ENCODE measurements at places on chromosomes 12 and 14.
A peak's percentile ranks its signal among the peaks of the same experiment; 100 is the strongest.

- DNase-seq = no peak
Measured at GRCh38 chr14:72558721-72559120, 335.2 kb downstream of the DPF3 start.

DNA sequence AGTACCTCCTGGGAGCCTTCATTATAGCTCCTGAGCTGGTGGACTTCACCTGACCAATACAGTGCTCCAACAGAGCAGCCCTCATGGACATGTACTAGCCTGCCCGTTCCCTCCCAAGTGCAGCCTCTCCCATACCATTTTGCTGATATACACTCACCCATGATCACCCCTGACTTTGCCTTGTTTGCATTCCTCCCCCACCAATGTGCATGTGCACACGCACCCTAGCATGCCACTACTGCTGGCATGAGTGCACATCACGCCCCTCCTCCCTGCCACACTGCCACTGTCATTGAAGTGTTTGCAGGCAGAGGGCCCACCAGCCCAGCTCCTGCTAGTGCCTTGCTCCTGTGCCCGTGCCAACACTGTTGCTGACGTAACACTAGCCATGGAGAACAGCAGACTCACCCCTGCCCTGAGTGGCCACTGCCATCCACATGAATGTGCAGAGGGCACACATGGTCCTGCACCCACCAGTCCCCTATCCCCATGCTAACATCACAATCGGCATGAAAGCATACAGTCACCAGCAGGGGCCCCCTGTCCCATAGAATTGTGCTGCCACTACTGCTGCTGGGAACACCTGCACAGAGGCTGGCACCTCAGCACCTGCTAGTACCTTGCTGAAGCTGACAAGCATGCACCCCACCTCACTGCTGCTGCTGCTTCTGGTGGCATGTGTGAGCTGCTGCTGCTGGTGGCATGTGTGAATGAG lies 110.3 kb downstream of the SINHCAF start:
- no peak for DNase-seq

DNA sequence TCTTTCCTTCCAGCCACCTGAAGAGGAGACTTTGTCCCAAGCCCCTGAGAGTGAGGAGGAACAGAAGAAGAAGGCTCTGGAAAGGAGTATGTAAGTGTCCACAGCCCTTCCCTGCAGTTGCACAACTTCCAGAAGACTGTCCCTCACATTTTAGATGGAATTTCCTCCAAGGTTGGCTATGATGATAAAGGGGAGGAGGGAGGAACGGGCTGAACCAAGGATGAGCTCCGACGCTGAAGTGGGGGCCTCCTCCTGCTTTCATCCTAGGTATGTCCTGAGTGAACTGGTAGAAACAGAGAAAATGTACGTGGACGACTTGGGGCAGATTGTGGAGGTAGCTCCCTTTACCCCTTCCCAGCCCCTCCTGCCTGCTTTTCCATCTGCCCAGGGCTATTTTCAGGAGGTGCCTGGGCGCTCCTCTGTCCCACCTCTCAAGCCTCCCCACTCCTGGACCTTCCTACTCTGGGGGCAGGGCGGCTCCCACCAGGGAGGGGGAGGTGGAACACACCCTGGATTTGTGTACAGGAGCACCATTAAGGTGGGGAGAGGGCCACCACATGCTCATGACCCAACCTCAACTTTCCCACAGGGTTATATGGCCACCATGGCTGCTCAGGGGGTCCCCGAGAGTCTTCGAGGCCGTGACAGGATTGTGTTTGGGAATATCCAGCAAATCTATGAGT lies 2.3 kb downstream of the ARHGEF25 start:
- no peak for DNase-seq

GRCh38 chr12:70190262-70191010 lies 52.8 kb upstream of the CNOT2 start:
- DNase-seq = no peak

DNA sequence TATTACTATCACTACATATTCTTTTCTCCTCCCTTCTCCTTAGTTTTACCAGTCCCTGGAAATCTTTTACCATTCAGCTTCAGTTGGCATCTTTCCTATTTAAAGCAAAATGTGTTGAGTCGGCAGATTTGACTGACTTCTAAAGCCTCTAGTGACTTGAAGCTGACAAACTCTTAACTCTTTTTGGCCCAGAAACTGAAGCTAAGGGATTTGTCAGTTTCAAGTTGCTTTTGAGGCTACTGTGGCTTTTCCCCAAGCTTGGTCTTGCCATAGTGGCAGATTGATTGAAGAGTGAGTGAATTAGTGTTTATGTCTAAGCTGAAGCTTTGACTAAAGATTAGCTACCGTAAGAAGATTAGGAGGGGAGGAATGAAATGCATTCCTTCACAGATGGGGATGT lies 104.0 kb downstream of the ETNK1 start:
- DNase-seq = no peak

DNA sequence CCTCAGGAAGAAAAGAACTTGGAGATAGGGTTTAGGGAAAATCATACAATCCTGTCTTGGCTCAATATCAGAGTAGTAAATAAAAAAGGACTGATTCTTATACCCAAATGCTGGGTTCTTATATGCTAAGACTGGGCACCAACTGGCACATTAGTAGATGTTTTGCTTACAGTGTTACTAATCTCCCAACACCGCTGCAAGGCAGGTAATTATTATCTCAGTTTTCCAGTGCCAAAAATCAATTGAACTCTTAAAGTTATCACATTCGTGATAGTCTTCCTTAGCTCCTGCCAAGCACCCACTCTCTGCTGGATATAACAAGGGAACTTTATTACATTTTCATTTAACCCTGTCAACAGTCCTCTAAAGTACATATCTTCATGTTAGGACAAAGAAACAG lies 25.0 kb upstream of the HIGD1C start:
- no peak for DNase-seq

DNA sequence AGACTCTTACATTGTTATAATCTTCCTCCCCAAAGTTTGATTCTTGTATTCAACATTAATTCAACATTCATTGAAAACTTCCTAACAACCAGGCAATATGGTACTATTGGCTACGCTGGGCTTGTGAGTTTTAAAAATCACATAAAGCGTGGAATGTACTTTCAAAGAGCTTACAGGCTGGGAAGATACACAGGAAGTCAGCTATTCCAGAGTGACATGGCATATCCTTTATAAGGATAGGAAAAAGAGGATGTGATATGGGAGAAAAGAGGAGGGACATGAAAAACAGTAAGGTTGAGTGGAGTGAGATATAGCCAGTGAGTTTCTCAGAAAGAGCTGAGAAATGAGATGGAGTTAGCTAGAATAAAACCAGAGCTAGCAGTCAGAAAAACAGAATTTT lies 103.6 kb upstream of the ATF7IP start:
- no peak for DNase-seq

GRCh38 chr12:1706632-1706980 lies 15.7 kb downstream of the ADIPOR2 start:
- DNase-seq = no peak

GRCh38 chr14:39890026-39890425 lies 457.8 kb upstream of the FBXO33 start:
- no peak for DNase-seq

GRCh38 chr14:51653775-51654532 lies 2.2 kb downstream of the FRMD6 start:
- no peak for DNase-seq

DNA sequence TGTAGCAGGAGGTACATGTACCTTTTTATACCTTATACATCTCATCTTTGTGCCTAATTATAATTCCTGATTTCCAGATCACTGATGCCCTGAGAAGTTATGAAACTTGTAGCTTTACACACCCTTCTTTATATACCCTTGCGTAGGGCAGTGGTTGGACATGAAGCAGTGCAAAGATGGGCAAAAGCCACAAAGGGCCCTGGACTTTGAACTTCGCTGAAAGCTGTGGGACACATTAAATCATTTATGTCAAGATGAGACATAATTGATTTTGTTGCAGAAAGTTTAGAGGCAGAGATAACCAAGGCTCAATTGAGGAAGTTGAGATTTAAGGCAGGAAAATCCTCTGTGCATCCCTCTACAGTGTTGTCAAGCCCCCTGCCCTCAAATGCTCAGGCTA lies 170.0 kb downstream of the SLC2A13 start:
- no peak for DNase-seq

DNA sequence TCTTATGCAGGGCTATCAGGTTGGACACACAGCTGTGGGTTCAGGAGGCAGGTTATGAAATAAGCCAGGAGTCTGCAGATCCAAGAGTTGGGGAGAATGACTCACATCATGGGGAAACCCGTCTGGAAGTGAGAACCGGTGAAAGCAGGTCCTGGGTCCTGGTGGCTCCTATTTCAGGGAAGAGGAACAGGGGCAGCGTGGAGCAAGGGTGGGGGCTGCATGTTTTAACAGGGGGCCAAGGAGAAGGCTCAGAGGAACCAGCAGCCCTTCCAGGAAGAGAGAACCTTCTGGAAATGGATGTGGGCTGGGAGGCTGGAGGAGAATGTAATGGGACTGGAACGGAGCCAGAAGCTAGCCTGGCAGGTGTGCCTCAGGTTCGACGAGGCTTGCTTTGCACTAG lies 7.8 kb upstream of the KRT74 start:
- peak; percentile 61 for DNase-seq

DNA sequence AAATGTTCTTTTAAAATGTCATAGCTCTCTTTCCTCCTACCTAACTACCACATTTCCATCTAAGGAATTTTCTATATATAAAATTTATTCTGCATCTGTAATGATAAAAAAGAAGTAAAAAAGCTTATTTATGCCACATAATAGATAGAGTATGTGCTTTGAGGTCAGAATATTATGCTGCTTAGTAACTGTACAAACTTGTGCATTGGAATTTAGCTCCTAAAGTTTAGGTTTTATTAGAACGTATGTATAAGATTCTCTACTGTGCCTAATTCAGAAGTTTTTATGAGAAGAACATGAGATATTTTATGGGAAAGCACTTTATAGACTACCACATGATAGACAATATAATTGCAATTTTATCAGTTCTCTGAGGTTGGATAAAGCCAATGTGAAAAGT lies 384.6 kb downstream of the SLC16A7 start:
- no peak for DNase-seq

- DNase-seq = no peak
Measured at GRCh38 chr14:26339381-26339780, 258.5 kb downstream of the NOVA1 start.

GRCh38 chr12:39392154-39392925 lies 50.6 kb downstream of the KIF21A start:
- DNase-seq = no peak

DNA sequence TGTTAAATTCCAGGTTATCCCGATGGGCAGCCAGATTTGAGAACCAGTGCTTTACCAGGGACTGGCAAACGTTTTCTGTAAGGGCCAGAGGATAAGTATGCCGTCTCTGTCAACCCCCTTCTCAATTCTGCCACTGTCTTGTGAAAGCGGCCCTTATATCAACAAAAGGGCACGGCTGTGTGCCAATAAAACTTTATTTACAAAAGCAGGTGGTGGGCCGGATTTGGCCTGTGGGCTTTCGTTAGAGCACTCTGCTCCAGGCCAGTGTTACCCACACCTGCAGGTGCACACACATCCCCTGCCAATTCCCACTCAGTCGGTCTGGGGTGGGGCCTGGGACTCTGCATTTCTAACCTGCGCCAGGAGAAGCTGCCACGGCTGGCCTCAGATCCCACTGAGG lies 111.2 kb downstream of the RFLNA start:
- no peak for DNase-seq
